ENCODE measurements at places on chromosomes 6 and 20.

DNA sequence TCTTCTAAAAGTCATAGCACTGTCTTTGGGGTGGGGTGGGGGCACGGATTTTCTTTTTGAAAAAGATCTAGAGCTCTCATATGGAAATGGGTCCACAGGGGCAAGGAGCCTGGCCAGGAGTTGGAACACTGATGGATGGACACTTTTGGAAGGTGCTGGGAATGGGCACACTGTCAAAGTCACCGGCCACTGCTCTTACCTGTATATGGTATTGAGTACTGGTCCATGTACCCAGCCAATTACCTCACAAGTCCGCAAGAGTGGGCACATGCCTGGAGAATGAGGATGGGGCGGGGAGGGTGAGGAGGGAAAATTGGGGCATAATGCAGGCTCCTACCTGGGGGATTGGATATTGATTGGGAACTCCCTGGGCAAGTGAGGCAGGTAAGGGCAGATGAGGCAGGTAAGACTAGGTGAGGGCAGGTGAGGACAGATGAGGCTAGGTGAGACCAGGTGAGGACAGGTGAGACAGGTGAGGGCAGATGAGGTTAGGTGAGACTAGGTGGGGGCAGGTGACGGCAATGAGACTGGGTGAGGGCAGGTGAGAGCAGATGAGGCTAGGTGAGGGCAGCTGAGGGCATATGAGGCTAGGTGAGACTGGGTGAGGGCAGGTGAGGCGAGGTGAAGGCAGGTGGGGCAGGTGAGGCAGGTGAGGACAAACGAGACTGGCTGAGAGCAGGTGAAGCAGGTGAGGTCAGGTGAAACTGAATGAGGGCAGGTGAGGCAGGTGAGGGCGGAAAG, 167.9 kb downstream of the NRN1 start:
- DNase-seq, result no peak

- no peak for DNase-seq
Measured at GRCh38 chr20:31990641-31991338, 19.4 kb upstream of the CCM2L start.

GRCh38 chr6:131733376-131734016, 22.7 kb upstream of the CTAGE9 start:
- DNase-seq, result peak; percentile 73

- no peak for DNase-seq
Measured at GRCh38 chr20:14716351-14716801, 379.0 kb upstream of the FLRT3 start.

DNA sequence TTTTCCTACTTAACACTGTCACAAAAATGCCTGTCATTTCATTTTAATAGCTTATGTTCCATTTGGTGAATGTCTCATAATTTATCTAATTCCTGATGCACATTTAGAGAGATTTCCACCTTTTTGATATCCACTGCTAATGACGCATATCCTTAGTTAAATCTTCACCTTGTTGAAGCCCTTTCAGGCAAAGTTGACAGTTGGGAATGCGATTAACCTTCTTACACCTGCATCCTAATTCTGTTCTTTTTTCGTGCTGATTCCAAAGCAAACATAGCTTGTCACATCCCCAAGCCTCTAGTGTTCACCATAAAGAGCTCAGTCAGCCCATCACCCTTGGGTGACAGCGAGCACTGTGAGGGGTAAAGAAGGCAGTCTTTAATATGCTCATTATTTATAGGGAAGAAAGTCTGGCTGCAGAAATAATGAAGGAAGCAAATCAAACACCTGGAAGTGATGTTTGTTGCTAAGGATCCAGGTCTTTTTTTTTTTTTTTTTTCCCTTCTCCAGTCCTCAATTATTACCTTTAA, 205.6 kb downstream of the DTNBP1 start:
- DNase-seq, result no peak

Data from AG20443 (cell line).